CD4-positive, alpha-beta T cell treated with Interleukin-1 beta for 1 hour (primary cell): ENCODE measurements at places on chromosomes 7 and 10.

GRCh38 chr7:31116615-31117014, 64.5 kb downstream of the ADCYAP1R1 start:
- DNase-seq, result no peak

DNA sequence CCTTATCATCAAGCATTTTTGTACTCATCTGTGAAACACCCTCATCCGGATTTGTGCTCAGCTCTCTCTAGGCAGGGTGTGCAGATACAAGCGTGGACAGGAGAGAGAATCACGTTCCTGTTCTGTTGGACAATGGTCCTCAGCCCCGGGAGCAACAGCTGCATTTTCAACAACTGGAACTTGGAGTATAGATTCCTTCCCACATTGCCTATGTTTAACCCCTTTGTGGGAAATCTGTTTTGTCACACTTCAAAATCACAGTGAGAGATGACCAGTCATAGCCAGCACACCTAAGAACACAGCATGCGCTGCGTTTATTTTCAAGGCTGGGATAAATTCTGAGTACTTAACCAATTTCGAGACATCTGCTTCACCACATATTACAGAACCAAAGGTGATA, 32.5 kb downstream of the MAP3K8 start:
- DNase-seq, result no peak

DNA sequence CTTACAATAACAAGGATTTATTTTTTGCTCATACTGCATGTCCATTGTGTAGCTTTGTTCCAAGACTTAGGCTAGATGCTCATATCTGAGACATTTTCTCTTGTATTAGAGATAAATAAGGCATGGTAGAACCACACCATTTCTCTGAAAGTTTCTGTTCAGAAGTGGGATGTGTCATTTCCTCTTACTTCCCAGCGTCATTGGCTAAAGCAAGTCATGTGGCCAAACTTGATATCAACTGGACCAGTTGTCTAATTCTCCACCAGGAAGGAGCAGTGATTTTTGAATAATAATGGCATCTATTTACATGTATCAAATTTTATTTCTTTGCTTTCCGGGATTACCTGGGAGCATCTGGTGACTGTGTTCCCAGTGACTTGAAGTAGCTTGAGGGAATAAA, 38.3 kb downstream of the AHCYL2 start:
- no peak for DNase-seq

DNA sequence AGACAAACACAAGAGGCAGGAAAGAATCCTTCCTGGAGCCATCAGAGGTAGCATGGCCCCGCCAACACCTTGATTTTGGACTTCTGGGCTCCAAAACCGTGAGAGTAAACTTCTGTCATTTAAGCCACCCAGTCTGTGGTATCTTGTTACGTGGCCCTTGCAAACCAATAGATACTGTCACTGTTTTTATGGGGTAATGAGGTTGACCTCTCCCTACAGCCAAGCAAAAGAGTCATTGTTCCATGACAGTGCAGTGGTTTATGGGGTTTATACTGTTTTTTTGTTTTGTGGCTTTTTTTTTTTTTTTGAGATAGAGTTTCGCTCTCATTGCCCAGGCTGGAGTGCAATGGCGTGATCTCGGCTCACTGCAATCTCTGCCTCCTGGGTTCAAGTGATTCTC, 32.8 kb downstream of the KIAA1549 start:
- no peak for DNase-seq

DNA sequence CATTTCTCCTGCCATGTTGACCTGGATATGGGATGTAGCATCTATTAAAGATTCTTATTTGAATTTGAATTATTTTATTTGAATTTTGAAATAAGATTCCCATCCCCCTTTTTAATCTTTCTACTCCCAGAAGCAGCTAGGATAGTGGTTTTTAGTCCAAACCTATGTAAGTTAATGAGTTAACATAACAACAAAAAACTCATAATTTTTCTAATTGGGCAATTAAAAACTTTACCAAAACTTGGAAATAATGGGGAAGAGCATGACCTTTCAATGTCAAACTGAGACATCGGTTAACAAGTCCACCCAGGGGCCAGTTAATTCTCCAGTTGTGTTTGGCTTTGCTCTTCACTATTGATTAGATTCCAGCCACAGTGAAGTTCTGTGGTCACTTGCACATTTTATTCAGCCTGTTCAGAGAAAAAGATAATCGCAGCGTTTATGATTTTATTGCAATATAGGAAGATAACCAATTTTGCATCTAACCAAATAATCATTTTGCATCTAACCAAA, 1.2 kb upstream of the FAM13C start:
- no peak for DNase-seq

GRCh38 chr10:104906112-104906511, 265.0 kb downstream of the SORCS3 start:
- DNase-seq, result no peak

DNA sequence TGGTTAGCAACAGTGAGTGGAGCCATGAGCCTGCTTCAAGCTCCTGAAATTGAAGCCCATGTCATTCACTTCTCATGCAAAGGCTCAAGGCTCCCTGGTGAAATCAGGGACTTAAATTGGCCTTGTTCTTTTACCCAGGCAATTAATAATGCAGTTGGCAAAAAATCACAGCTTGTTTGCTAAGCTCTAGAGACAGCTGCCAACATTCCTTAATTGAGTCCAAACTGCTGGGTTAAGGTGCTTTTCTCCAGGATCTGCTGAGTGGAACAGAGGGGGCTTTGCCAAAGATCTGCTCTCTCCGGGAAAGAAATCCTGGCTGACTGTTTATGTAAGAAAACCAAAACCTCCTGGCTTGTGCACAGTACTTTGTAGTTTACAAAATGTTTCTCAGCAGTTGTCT, 257.6 kb upstream of the GHITM start:
- DNase-seq, result no peak

- no peak for DNase-seq
Measured at GRCh38 chr7:119028736-119029135, 804.2 kb downstream of the ANKRD7 start.

GRCh38 chr7:111499027-111499426, 63.3 kb downstream of the IMMP2L start:
- DNase-seq, result no peak

GRCh38 chr7:69698109-69698825, 100.0 kb downstream of the AUTS2 start:
- no peak for DNase-seq

- no peak for DNase-seq
Measured at GRCh38 chr10:57202356-57202755, 841.3 kb upstream of the ZWINT start.

DNA sequence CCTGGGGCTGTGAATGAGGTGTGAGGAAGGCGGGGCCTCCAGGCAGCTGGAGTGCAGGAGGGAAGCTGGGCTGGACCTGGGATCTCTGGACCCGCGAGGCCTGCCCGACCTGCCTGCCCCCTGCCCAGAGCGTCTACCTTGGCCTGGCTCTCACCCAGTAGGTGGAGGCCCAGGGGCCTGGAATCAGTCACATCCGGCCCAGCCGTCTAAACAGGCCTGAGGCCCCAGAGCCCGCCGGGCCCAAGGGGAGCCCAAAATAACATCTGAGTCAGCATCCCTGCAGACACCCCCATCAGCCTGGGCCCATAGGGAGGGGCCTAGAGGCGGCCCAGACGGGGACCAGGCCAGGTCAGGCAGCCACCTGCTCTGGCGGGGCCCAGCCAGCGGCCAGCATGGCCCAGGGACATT, 15.1 kb upstream of the ELN start:
- no peak for DNase-seq

GRCh38 chr7:131188367-131189339, 139.0 kb upstream of the MKLN1 start:
- DNase-seq, result peak; percentile 63

- no peak for DNase-seq
Measured at GRCh38 chr10:44799966-44800365, 111.2 kb upstream of the TMEM72 start.

DNA sequence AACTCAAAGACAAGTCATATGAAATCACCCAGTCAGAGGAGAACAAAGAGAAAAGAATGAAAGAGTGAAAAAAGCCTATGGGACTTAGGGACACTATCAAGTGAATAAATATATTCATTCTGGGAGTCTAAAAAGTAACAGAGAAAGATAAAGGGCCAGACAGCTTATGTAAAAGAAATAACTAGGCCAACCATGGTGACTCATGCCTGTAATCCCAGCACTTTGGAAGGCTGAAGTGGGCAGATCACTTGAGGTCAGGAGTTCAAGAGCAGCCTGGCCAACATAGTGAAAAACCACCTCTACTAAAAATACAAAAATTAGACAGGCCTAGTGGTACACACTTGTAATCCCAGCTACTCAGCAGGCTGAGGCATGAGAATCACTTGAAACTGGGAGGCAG, 154.7 kb upstream of the TMEM106B start:
- no peak for DNase-seq

DNA sequence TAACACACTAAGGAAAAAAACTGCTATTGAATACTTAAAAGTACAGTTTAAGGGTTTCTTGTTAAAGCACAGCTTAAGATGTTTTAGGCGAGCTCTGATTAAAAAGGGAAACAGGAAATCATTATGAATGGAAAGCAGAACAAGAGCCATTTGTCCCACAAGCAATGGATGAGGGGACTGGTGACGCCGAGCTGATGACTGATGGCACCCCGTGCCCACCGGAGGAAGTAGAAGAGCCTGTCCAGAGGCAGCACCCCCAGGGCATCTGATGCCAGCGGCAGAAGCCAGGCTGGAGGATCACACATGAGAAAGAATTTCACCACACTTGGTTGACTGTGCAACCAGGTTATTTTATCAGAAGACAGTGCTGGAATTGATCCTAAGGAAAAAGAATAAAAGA, 15.0 kb upstream of the INSIG1 start:
- no peak for DNase-seq

DNA sequence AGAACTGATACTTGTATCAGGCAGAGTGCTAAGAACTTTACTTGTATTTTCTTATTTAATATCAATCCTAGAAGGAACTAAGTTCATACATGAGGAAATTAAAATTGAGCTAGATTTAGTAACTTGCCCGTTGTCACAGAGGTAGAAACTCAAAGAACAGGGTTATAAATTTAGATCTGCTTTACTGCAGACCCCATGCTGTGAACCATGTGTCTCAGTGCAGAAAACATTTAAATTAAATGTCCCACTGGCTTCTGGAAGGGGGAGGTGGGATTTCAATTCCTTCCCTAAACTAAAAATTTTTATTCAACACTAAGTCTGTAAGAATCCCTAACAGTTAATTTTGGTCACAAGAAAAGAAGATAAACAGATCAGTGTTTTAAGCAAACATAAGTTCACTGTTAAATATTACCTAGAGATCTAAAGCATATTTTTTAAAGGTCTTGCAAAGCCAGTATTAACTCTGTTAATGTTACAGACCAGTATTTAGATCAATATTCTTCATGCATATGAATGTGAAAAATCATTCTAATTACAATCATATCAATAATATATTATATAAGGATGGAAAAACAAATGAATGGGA, 23.1 kb downstream of the WASL start:
- no peak for DNase-seq

DNA sequence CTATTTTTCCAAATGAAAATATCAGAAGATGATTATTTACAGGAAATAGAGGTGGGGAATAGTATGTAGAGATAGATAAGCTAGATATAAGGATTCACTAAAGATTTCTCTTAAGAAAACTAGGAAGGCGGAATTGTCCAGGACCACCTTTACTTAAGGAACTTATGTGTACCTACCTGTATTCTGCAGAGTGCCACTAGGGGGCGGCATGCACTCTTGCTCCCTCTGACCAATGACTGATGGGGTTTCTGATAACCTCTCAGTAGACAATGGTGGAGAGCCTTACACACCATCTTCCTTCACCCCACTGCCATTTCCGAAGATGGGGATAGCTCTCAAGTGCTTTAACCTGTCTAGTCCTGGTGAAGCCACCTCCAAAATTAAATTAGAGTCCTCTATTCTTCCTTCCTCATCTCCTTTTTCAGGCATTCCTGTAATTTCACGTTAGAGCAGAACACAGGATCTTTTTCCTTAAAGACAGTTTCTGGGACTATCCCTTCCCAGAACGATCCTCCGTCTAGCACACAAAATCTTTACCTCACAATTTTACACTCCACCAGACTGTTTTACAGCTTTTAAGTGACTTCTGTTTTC, 453.1 kb downstream of the SORCS1 start:
- DNase-seq, result no peak

DNA sequence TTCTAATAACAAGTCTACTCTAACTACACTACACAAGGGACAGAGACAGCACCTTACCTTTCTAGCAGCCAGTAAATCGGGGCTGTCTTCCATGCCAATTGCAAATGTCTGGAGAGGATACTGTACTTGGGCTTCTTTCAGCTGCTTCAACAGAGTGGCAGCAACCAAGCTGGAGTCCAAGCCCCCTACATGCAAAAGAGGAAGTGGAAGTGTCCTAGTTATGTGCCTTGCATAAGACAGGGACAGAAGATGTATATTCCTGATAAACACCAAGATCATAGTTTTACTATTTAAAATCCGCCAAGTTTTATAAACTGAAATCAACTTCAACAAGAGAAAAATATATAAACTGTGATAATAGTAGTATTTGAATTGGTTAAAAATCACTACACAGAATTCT, 14.0 kb downstream of the ASNS start:
- no peak for DNase-seq

GRCh38 chr10:63221950-63222349, 88.8 kb downstream of the NRBF2 start:
- DNase-seq, result peak; percentile 38

DNA sequence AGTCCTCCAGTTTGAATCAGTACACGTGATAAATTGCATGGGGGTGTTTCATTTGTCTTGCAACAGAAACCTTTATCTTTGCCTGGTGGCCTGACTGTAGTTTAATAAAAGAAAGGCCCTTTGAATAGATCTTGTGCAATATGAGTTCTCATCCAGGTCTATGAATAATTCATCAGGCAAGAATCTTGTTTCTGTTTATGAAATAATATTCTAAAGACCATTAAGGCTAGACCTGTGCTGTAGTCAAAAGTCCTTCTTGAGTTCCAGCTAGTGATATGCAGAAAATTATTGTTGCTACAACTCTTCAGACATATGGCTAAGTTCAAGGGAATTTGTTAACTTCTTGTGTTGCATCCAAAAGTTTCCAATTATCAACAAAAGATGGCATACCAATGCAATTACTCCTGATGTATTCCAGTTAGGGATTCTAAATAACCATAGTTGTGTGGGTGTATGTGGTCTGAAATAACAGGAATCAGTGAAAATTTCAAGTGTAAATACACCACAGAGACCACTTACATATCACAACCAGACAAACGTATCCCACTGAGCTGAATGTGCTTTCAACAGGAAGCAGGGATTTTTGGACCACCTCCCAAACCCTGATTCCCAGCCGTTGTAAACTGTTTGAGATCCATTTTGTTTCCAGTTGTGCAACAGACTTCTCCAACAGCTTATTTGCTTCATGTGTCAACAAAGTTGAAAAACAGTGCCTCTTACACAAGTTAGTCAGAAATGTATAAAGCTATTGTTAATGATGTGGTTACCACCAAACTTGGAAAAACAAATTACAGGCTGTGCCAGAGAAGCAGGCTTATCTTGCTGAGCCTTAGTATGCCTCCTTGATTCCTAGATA, 54.7 kb upstream of the BICC1 start:
- no peak for DNase-seq
